ENCODE measurements at places on chromosomes 1 and 21.

GRCh38 chr1:24141311-24141997 is 1.5 kb downstream of the IL22RA1 start:
- no peak for DNase-seq

DNA sequence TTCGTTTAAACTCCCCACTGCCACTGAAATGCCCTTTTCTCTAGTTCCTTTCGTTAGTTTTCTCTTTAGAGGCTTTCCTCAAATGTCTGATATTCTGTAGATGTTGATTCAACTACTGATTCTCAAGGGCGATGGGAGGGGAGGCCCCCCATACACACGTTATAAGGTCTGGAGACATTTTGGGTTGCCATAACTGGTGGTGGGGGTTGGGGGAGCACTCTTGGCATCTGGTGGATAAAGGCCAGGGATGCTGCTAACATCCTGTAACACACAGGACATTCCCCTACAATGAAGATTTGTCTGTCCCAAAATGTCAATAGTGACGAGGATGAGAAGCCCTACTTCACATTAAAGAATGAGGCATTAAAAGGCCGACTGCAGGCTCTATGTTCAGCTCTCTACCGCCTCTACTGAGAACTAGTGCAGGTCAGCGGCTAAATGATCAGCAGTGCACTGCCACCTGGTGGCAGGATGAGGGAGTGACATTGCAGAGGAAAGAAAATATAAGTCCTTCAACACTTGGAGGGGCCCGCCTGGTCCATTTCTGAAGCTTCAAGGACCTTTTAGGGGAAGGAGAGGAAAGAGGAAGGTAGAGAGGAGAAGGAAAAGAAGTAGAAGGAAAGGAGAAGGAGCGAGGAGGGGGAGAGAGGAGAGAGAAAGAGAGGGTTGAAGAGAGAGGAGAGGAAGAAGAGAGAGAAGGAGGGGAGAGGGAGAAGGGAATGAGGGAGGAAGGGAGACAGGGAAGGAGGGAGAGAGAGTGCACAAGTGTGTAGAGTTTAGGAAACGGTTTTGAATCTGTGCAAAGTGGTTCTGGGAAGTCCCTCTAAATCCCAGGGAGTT is 29.4 kb downstream of the ALG14 start:
- peak; percentile 87 for DNase-seq

DNA sequence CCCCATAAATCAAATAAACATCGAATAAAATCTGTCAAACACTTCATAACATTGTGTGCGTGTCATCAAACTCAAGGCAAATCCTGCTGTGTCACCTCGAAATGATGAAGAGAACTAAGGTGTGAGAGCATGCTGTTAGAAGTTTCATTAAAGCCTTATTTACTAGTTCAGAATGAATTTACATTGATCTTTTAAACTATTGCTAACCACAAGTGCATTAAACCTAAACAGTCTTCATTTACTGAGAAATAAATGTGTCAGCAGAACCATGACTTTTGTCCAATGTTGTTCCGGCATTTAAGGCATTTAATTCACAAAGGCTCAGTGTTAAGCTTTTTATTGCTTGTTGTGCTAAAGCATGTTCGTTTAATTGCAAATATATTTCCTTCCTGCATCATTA is 474.4 kb downstream of the SETD4 start:
- no peak for DNase-seq

- DNase-seq, result peak; percentile 13
Observed at GRCh38 chr1:182752077-182752988, 37.2 kb upstream of the NPL start.

DNA sequence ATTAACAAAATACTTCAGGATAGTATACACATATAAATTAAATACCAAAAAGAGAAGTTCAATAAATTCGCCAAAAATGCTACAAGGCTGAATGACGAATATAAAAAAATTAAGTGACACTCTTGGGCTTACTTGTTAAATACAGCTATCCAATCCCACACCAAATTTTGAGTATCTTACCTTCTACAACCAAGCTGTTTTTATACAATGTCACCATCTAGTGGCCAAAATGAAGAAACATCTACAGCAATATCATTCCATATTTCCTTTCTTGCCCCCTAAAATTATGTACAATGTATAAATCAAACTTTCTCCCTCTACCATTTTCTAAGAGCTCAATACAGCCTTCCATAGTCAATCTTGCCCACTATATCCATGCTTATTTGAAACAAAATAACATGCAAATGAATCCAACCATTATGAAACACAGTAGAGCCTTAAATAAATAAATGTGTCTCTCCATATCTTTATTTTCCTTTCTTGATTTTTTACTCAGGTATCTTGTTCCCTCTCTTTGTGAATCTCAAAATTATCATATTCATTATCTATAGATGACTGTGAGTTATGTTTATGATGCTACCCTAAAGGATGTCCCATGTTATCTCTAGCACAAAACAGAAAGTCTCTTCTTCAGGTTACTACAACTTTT is 86.3 kb downstream of the ACBD6 start:
- no peak for DNase-seq

DNA sequence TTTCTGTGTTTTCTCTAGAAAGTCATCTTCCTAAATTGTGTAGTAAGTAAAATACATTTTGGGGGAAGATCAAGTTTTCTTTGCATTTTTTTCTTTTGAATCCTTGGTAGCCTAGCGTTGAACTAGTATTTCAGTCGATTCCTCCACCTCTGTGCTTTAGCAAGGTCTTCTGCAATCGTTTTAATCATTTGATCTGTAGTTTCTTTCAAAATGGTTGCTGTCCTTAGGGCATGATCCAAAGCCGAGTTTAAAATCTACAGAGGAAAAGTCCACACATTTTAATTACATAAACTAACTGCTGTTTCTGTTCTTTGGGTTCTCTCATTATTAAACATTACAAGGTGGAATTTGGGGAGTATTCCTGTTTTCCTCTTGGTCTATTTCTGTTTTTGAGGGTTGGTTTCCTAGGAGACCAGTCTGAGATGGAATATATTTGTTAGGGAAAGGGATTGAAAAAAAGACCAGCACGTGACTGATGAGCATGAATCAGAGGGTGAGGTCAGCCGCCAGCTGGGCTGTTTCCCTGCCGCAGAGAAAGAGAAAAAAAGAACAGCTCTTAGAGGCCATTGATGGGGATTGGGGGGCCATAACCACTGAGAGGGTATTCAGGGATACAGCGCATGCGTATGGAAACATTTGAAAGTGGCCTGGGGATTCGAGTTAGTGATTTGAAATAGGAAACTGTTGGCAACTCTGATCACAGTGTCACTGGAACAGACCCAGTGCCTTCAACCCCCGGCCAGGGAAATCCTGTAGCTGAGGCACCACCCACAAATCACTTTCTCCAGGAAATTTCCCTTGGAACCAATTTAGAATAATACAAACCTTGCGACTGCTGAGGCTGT is 40.6 kb downstream of the AKNAD1 start:
- DNase-seq, result peak; percentile 32

DNA sequence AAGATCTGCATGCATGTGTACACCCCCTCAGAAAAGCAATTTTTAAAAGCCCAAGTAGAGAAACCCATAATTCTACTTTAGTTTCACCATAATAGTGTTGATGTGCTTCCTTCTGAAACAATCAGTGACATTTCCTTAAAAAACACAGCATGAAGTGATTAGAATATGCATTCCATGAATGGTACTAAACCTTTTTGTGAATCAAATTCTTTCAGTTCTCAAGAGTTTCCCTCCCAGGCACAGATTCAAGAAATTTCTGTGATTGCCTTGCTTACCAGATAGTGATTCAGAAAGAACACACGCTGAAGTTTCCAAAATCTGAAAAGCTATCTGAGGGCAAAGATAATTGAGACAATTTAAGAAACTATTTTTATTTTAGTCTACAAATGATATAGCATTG is 136.4 kb upstream of the ADGRL2 start:
- no peak for DNase-seq

- no peak for DNase-seq
Observed at GRCh38 chr1:231163830-231164427, 2.1 kb downstream of the TRIM67 start.

- DNase-seq, result peak; percentile 90
Observed at GRCh38 chr1:204446413-204447111, 34.9 kb upstream of the PPP1R15B start.

GRCh38 chr21:17539323-17539722 is 26.5 kb downstream of the CXADR start:
- DNase-seq, result no peak

DNA sequence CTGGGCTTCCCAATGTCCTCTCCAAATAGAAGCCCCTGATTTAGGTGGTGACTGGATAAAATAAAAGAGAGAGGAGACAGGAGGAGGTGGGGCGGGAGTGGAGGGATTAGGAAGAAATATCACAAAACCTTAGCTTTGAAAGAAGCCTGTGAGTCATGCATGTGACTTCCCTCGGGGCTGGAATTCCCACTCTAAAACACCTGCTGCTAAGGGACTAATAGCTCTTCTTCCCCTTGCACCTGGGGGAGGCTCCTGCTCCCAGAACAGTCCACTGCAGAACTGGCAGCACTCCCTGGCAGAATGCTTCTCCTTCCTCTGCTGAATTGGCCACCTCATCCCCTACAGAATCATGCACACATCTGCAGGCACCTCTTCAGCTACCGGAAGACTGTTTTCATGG is 207.2 kb downstream of the ATG4C start:
- no peak for DNase-seq

DNA sequence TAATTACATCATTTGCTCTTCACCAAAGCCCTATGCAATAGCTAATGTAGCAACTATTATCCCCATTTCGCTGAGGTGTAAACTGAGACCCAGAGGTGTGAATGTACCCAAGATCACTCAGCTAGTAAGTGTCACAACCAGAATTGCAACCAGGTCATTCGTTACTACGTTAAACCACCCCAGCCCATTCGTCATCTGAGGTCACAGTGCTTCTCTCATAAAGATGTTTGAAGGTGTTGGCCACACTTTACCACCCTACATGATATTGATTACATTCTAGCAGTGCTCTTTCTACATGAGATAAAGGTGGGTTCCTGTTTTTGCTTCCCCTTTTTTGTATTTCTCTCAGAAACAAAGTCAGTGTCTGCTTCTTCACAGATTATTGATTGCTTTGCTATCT is 195.3 kb downstream of the ZBTB18 start:
- no peak for DNase-seq

DNA sequence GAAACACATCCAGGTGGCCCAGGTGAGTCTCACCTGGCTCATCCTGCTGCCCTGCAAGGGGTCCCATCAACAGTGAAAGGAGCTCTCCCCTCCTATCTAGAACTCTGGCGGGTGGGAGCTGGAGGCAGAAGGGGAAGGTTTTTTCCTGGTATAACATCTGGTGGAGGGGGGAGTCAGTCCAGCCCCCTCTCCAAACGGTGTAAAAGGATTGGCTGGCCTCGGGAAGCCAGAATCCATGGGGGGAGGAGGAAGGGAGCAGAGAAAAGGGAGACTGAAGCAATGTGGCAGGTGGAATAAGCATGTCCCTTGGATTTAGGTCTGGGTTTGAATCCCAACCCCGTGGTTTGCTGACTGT is 1.2 kb upstream of the CAMK2N1 start:
- no peak for DNase-seq

GRCh38 chr1:110112656-110113055 is 413 bp downstream of the UBL4B start:
- no peak for DNase-seq

DNA sequence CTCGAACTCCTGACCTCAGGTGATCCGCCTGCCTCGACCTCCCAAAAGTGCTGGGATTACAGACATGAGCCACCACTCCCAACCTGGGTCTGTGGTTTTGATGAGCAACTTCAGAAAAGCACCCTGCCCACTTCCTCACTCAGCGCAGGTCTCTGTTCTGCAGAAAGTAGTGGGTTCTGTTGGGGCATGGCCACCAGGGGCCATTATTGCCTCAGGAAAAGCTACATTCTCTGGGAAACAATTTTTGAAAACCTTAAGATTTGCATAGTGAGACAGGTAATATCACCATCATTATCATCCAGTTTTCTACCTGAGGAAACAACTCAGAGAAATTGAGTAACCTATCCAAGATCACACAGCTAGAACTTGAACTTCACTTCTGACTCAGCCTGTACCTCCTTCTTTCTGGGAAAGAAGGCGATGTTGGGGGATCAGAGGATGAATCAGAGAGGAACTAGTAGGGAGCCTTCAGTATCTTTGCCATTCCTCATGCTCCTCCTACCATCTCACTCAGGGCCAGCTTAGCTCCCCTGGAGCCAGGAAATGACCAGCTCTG is 7.1 kb upstream of the NES start:
- no peak for DNase-seq

DNA sequence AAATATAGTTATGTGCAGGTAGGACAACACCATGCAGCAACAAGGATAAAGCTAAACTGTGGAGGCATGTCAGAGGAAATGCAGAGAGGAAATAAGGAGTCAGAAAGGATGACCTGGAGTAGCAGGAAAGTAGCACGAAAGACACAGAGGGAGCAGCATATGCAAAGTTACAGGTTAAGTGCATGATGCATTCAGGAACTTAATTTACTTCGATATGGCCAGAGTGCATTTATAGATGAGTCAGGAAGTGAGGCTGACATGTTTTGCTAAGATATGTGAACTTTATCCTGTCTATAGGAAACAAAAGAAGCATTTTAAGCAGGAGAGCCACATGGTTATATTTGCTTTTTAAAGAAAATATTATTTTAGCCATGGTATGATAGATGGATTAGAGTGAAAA is 15.4 kb upstream of the MUTYH start:
- DNase-seq, result no peak

- DNase-seq, result no peak
Observed at GRCh38 chr1:6145864-6146410, 34.2 kb downstream of the CHD5 start.

DNA sequence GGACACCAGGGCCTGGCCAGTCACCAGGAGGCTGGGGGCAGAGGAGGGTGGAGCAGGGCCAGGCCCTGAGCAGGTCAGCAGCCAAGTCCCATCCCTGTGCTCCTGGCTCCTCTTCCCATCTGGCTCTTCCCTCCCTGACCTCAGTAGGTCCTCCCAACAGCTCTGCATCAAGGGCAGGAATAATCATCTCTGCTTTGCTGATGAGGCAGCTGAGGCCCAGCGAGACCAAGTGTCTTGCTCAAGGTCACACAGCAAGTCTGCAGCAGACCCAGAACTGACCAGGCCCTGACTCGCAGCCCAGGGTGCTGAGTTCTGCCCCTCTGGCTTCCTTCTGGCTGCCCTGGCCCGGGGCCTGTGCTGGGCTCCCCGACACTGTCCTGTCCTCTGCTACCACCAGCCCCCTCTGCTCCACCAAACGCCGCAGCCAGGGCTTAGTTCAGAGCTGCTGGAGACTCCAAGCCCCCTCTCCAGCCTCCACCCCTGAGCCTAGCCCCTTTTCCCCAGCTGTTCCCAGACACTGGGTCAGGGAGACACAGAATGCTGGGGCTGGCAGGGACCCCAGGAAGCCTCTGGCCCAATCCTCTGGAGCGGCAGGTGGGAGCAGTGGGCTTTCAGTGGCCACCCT is 224.9 kb downstream of the PTPRU start:
- DNase-seq, result no peak

GRCh38 chr1:154406572-154406879 is 1.4 kb downstream of the IL6R start:
- no peak for DNase-seq

DNA sequence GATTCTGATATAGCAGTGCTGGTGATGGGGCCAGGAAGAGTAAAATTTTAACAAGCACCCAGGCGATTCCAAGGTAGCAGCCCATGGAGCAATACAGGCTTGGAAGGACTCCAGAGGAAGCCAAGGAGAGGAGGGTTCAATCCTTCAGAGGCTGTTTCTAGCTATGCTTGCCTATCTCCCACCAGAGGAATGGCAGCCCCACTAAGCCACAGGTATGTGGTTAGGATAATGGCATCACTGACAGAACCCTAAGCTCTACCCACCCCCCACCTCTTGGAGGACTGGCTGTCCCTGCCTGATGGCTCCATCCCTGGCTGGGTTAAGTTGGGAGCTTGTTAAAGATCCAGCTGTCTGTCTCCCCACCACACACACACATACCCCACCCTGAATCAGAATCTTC is 19.3 kb upstream of the PTAFR start:
- DNase-seq, result peak; percentile 31

GRCh38 chr1:161838362-161838761 is 72.2 kb downstream of the ATF6 start:
- no peak for DNase-seq

All from WTC11 (cell line).